WERI-Rb-1 (cell line): ENCODE measurements at places on chromosomes 16 and 17.
A peak's percentile ranks its signal among the peaks of the same experiment; 100 is the strongest.

DNA sequence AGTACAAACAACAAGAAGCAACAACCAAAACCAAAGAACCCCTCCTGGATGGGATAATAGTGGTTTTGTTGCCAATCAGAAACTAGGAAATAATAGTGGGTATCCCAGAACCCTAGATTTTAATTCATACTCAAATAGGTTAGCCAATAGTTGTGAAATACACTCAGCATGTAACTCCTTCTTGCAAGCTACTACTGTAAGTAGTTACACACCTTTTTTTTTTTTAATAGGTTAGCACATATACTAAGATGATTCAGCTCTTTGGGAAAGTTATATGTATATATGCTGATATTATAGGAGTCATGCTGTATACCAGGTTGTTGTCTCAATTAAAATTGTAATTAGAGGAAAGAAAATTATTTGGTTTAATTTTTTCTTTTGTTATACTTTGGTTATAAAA, 92.5 kb upstream of the HAS3 start:
- no peak for DNase-seq

DNA sequence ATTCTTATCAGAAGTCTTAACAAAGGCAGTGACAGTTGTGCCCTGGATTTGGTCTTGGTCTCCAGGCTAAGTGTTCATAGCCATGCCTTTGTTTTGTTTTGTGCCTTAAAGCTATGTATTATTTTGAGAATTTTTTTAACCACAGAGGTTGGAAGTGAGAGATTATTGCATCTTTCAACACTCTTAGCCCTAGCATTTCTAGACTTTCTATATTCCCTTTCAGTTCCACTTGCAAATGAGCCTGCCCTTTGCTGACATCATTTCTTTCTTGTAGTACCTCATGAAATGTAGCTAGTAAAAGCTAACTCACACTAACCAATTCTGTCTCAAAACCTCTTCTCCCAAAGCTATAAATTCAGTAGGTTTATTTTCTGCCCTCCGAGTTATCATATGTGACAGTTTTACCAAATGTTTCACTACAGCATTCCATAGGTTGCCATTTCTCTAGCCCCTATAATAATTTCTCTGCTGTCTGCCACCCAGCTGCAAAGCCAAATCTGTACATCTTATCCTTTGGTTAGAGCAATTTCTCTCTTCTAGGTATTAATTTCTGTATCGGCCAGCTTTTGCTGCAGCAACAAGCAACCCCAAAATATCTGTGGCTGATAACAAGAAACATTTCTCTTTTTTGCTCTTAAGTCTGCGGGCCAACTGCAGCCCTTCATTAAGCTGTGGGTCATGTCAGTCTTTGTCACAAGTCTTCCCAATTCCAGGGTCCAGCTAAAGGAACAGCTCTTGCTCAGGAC, 14.2 kb upstream of the CCL1 start:
- no peak for DNase-seq

- no peak for DNase-seq
Measured at GRCh38 chr17:41551365-41551764, 20.5 kb downstream of the KRT9 start.

DNA sequence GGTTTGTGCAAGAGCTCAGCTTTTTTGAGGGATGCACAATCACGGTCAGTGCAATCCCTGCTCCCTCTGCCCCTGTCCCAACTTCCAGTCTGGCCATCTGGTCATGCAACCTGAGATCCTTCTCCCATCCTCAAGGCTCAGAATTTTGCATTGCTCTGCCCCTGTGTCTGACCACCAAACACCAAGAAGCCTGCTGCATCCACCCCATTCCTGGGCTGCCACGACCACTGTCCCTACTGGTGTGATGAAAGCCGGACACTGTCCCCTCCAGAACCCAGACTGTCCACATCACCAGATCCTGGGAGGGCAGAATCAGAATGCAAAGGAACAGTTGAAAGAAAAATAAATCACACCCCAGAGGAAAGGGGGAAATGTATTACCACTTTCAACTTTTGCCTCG, 231.0 kb downstream of the C16orf78 start:
- DNase-seq = no peak

DNA sequence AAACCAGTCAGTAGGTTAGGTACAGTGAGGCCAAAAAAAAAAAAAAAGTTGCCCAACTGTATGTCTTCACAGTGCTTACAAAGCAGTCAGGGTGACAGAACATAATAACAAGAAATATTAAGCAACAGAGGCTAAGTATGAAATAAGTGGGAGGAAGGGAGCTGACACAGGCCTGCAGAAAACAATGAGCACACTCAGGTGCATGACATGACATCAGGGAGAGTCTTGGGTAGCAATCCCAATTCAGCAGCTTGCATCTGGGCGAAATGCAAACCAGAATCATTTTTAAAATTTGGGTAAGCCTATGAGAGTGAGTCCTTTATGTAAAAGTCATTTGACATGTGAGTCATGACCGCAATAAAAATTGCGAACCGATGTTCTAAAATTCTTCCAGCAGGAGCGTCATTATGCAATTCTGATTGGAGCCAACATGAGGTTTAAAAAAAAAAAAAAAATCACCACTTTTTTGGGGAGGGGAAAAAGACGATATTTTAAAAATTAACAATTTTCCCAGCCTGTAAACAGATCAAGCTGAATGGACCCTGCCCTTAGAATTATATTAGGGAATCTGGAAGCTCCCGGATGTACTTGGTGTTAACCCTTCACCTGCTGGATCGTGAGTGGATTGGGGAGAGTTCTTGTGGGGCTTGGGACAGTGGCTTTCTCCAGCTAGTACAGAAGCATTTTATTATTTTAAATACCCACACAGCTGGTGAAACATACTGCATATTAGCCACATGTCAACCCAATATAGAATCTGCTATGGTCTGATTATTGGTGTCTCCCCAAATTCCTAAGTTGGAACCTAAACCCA, 127.9 kb downstream of the NPIPB5 start:
- DNase-seq = no peak

DNA sequence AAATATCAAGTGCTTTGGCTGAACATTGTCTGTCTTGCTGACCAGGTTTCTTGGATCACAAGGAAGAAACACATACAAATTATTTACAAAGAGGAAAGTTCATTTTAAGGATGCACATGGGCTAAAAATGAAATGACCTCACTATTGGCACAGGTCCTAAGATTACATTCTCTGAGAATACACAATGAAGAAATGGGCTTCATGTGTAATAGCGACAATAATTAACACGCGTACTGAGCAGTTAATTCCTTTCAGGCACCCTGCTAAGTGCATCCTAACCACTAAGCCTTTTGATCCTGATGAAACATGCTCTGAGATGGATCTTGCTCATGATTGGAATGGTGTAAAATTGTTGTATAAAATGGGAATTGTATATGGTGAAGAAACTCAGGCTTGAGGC, 429.0 kb downstream of the HS3ST4 start:
- no peak for DNase-seq

DNA sequence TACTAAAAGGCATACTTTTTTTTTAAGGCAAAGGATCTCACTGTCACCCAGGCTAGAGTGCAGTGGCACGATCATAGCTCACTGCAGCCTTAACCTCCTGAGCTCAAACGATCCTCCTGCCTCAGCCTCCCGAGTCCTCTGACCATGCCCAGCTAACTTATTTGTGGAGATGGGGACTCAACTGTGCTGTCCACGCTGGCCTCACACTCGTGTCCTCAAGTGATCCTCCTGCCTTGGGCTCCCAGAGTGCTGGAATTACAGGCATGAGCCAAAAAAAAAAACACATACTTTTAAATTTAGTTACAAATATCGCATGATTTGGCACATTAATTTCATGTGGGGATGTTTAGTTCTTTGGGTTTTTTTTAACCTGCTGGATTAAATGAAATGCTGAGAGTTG, 207.7 kb upstream of the CHMP6 start:
- DNase-seq = no peak

DNA sequence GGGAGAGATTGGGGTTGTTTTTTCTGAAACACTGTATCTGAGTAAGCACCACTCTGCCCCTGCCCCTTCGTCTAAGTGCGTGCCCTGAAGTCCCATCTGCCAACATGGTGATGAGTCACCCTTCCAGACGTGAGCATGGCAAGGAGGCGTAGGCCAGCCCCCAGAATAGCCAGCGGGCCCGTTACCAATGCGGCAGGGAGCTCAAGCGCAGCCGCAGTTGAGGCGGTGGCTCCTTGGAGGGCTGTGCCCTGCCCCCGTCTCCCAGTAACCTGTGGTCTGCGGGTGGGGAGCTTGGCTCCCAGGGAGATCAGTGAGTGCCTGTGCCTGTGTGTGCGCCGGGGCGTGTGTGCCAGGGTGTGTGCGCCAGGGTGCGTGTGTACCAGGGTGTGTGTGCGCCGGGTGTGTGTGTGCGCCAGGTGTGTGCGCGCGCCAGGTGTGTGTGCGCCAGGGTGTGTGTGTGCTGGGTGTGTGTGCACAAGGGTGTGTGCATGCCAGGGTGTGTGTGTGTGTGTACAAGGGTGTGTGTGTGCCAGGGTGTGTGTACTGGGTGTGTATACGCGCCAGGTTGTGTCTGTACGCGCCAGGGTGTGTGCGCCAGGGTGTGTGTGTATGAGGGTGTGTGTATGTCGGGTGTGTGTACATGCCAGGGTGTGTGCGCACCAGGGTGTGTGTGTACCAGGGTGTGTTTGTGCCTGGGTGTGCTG, 98.6 kb upstream of the CHMP6 start:
- DNase-seq = no peak

DNA sequence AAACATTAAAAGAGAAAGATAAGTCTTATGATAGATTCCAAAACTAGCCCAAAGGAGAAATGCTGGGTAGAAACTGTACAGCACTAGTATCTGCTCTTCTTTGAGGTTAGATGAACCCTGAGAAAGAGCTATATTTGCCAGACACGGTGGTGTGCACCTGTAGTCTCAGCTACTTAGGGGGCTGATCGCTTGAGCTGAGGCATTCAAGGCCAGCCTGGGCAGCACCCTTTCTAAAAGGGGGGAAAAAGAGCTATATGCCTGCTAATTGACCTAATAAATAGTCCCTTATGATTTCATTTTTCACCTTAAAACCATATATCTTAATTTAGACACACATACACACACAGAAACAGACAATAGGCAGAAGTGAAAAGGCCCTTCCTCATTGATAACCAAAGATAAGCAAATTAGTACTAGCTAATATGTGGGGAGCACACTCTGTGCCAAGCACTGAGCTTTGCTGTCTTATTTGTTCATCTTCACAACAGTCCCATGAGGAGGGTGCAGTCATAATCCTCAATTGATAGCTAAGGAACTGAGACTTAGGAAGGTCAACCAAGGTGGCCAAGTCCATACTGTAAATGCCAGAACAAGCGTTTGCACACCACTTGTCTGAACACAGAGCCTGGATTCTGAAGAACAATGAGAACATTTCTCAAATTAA, 56.6 kb upstream of the NLK start:
- DNase-seq = peak; percentile 23

GRCh38 chr17:44187131-44187899, 543 bp downstream of the TMUB2 start:
- no peak for DNase-seq

- peak; percentile 88 for DNase-seq
Measured at GRCh38 chr17:42979511-42980273, at the start of gene PTGES3L. Gene PTGES3L (minus strand): TSS chr17:42980080. CDS start chr17:42980053, 27 bp downstream.

DNA sequence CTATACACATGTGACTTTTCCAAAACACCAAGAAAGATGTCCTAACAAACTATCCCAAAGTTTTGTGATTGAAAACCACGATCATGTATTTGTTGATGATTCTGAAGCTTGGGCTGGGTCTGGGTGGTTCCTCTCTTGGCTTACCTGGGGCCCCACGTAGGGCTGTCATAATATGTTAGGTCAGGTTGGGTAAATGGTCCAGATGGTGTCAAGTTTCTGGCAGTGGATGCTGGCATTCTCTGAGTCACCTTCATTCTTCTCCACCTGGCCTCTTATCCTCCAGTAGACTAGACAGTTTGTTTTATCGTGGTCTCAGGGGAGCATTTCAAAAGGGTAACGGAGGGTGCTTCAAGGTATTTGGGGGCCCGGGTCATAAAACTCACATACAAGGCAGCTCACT, 39.4 kb downstream of the SYCE1L start:
- no peak for DNase-seq
